ENCODE measurements at places on chromosomes 13 and 19.

DNA sequence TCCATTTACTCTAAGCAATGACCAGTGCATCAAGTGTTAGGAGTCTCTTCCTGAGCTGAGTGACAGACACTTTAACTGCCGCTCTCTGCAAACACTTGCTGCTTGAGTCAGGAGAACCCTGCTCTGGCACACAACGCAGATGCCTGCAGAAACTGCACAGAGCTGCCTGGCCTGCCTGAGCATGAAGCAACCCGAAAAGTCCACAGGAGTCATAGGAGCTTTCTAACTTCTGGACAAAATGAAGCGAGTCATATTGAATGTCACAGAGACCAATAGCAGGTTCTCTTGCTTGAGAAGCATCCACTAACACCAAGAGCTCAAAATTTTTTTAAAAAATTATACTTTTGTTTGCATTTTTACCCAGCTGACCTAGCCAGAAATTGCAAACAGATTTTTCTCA, 232.4 kb downstream of the LHFPL6 start:
- DNase-seq: no peak

DNA sequence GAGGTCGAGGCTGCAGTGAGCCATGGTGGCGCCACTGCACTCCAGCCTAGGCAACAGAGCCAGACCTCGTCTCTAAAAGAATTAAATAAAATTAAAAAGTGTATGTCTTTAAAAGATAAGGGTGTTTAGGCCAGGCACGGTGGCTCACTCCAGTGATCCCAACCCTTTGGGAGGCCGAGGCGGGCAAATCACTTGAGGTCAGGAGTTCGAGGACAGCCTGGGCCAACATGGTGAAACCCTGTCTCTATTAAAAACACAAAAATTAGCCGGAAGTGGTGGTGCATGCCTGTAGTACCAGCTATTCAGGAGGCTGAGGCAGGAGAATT, 7.5 kb upstream of the SDHAF1 start:
- DNase-seq: no peak

DNA sequence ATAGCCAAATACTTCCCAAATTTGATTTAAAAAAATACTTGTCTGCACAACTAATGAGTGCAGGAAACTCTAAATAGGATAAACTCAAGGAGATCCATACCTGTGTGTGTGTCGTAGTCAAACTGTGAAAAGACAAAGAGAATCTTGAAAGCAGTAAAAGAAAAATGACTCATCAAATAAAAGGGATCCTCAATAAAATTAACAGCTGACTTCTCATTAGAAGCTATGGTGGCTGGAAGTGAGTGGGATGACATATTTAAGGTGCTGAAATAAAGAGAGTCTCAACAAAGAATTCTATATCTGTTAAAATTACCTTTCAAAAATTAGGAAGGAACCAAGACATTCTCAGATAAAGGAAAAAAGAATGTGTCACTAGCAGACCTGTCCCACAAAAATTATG, 13.7 kb downstream of the RNASEH2B start:
- no peak for DNase-seq

- DNase-seq: no peak
Observed at GRCh38 chr19:56603829-56604228, 8.7 kb downstream of the ZNF71 start.

DNA sequence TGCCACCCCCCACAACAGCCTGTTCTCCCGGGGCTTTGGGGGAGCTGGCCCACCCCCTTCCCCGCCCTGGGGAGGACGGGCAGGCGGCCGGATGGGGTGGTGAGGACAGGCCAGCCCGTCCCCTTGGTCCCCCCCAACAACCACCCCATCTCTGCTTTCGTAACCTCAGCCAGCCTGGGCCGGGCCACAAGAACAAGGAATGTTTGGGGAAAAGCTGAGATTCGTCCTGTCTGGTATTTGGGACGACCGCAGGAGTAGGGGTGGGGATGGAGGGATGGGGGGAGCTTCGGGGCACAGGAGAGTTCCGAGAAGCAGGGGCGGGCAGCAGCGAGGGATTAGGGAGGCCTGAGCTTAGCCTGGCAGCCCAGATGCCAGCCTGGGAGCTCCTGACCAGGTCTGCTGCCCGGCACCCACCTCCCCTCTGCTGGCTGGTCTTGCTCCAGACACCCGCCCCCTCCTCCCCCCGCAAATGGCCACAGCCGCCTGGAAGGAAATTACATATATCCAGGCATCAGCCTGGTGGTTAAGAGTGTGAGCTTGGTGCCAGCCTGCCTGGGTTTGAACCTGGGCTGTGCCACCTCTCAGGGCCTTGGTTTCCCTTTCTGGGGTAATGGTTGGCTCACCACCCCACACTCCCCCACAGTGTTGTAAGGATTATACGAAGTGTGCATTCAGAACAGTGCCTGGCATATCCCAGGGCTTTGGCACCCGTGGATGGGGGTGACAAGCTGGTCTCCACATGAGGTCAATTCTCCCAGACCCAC, at the start of gene PODNL1:
Gene PODNL1, minus strand, starts transcription at position 117 of the 764 bp plus-strand sequence. CDS start 236 bp downstream, outside the sequence.
- DNase-seq: no peak

DNA sequence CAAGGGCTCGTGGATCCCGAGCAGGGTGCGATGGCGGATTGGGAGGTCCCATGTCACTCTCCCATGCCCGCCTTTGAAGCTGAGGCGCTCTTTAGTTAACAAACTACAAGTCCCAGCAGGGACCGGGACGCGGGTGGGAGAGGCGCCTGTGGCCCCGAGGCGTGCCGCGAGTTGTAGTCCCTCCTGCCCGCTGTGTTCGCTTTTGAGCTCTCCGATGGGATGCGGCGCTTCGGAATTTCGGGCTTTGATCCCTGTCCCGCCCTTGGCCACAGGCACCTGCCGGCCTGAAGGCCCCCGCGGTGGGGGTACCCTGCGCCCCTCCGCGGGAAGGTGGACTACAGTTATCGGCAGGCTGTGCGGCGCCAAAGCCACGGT, 11.0 kb downstream of the CYTH2 start:
- DNase-seq: no peak
